ENCODE measurements at places on chromosomes 3 and 15.

GRCh38 chr15:61649046-61649445 lies 411.2 kb downstream of the VPS13C start:
- DNase-seq = no peak

- no peak for DNase-seq
These were observed 58.0 kb upstream of the FOXB1 start for GRCh38 chr15:59946084-59946483.

DNA sequence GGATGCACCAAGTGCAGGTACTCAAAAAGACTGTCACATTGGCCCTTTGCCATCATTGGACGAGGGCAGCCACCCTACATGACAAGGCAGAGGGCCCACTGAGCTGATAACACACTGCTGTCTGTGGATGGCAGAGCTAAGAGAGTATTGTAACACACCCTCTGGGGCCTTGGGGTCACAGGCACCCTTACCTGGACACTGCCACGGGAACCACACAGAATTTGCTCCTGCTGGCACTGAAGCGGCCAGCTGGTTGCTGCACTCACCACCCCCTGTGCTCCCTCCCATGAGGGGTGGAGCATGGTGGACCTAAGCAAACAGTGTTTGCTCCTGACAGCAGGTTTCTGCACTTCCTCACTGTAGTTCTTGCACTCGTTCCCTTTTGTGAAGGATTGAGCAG lies 208.2 kb upstream of the SGO1 start:
- no peak for DNase-seq

GRCh38 chr3:126343649-126344035 lies 13.6 kb downstream of the KLF15 start:
- no peak for DNase-seq

DNA sequence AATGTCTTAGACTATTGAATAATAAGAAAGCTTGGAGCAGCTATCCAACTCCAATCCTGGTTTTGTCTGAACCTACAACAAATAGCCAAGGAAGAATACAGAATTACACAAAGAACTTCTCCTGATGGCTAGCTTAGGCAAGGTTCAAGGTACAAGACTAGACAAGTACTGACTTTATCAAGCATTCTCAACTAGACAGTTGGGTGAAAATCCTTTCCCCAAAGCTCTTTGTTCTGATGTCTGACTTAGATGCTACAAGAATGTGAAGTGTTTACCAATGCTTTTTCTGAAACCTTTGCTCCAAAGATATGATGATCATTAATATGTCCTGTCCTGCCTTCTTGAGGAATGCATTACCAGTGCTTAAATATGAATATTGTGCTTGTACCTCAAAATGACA lies 113.8 kb downstream of the ANXA2 start:
- no peak for DNase-seq

DNA sequence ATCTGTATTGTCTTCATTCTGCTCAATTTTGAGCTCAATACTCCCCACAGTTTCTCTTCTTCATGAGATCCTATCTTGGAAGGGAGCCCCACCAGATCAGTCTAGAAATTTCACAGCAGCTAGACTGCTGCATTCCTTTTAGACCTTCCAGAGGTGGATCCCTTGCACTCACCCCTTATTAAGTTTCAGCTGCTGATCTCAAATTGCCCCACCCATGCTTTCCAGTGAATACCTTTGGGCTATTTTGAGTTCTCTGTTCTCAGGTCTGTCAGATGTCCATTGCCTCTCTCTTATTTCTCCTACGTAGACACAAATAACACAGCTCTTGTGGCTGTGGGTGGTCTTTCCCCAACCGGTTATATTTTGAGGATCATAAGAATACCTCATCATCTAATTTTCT lies 60.8 kb downstream of the GPR156 start:
- no peak for DNase-seq

GRCh38 chr15:69570454-69570853 lies 117.8 kb downstream of the RPLP1 start:
- DNase-seq = no peak

- no peak for DNase-seq
These were observed 197.2 kb downstream of the KCNAB1 start for GRCh38 chr3:156317462-156318074.

DNA sequence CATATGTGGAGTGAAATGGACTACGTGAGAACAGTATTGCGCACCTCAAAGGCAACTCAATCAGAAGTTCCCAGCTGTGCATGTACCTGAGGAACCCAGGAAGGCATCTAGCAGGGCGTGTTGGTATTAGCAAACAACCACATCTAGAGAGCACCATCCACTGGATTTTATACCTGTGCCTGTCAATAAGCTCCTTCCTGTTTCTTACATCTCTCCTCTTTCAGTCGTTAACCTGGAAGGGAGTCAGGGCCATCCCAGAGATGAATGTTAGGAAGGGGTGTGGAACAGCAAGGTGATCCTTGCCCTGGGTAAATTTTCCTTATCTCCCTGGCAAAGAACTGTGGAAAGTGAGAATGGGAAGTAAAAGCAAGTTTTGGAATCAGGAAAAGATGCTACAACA lies 29.6 kb upstream of the CHMP2B start:
- no peak for DNase-seq

DNA sequence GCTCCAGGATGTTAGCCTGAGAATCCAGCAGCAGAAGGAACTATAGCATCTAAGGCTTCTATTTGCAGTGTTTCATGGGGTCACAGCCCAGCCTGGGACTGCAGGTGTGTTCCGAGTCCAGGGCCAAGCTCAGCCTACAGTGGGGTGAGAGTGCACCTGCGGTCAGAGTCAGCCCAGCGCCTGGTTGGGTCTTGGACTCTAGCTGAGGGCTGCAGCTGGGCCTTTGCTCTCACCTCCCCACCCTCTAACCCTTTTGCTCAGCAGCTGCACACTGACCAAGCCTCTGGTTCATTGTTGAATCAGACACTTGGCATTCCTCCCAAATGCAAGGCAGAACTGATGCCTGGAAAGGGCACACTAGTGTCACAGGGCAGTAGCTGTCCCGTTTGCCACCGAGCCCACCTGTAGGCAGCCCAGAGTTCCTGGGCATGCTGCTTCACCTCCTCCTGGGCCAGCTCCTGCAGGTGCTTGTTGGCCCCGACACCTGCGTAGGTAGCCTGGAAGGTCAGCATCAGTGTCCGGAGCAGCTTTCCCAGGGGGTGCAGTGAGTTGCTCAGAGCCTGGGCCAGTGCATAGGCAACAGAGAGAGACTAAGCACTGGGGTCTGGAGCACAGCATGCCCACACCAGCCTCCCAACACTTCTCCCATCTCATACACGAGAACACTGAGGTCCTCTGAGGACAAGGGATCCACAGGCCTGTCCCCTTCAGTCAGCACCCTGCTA lies 17.5 kb downstream of the ALS2CL start:
- DNase-seq = no peak

DNA sequence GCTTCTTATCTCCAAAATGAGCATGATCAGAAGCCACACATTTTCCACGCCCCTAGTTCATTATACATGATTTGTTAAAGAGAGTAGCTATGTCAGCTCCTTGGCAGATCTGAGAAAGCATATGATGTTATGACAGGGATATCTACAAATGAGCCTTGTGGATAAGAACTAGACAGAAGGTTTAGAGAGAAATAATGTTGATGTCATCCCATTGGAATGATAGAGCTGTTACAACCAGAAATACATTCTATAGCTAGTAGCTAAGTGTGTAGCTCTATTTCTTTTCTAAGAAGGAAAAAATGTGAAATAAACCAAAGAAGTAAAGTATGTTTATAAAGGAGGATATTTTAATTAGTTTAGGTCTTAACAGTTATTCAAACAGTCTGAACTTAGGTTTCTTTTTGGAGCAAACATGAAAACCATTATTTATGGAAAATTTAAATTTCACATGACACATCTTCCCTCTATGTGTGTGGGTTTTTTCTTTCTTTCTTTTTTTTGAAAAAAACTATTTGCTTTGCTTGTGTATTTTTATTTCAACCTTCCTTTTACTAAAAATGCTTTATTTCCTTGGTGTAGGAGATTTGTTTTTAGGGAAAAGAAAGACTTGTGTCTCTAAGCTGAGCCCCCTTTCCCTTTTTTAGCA lies 167.7 kb downstream of the GHSR start:
- no peak for DNase-seq

GRCh38 chr15:90750186-90750585 lies 33.0 kb downstream of the BLM start:
- no peak for DNase-seq

DNA sequence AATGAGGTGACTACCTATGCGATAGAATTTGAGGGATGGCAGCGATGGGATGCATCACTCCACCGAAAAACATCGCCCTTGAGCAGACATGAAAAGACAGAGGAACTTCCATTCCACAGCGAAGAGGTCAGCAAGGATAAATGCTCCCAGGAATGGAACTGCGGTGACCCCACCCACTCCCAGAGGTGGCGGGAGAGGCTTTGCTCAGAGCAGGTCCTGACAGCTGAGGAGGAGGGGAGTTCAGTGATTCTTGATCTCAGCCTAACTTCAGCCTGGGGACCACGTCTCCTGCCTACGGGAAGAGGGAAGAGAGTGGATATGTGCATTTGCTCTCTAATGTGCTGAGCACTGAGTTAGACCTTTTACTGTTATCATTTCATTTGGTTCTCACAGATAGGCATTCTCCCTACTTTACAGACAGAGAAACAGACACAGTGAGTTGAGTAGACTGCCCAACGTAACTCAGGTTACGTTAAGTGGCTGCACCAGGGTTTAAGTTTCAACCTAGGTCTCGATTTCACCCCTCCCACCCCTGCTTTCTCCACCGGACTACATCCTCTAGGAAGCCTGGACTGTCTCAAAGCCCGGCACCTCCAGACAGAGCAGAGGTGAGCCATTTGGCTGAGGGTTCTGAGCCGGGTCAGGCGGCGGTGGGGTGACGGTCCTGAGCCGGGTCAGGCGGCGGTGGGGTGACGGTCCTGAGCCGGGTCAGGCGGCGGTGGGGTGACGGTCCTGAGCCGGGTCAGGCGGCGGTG lies 170.0 kb downstream of the RAB11A start:
- no peak for DNase-seq

DNA sequence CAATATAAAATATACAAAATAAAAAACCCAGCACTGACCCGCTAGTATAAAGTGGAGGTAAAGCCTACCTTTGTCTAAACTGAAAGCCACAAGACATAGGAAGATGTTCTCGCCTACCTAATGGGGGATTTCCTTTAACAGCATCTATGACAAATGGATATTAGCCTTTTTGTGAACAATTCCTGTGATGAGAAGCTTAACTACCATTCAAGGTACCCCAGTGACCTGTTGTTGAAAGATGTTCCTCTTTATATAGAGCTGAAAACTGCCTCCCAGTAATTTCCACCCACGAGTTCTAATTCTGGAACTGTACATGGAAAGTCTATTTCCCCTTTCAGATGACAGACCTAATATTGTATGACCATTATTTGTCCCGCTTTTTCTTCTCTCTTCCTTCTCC lies 109.8 kb upstream of the RASGRP1 start:
- no peak for DNase-seq

DNA sequence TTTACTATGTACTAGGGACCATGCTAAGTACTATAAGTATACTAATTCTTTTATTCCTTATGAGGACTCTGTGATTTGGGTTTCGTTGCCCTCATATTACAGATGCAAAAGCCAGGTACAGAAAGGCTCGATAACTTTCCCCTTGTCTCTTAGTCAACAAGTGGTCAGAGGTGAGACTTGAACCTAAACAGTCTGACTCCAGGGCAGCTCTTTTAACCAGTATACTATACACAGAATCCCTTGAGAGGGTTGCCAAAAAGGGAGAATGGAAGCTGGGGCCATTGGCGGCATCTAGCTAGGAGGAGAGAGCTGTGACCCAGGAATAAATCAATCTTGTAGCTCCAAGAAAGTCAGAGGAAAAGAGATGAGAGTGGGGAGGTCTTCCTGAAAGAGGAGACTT lies 92.4 kb downstream of the TOP2B start:
- no peak for DNase-seq

DNA sequence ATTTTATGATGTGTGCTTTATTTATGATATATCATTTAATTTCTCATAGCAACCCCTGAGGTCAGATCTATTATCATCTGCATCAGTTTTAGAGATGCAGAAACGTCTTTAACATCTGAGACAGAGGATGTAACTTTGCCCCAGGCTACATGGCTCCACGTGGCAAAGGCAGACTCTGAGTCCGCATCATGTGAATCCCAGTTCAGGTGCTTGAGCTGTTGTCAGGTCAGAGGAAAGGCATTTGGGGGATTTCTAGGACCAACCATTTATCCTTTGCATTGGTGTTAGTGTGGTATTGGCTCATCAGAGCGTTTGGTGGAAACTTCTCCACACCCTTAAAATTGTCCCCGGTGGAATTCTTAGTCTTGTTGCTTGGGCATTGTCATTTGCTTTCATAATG lies 10.8 kb downstream of the CACNA2D3 start:
- no peak for DNase-seq

GRCh38 chr3:192801985-192802384 lies 74.6 kb upstream of the FGF12 start:
- DNase-seq = no peak

GRCh38 chr3:197874653-197875052 lies 75.3 kb upstream of the RPL35A start:
- no peak for DNase-seq

- no peak for DNase-seq
These were observed 60.4 kb downstream of the UQCC5 start for GRCh38 chr3:52596658-52597265.

GRCh38 chr3:58021962-58022361 lies 13.7 kb downstream of the FLNB start:
- no peak for DNase-seq

- DNase-seq = no peak
These were observed 563.6 kb upstream of the NAALADL2 start for GRCh38 chr3:174295306-174296092.

- no peak for DNase-seq
These were observed 17.5 kb downstream of the AKAP13 start for GRCh38 chr15:85397926-85398325.

DNA sequence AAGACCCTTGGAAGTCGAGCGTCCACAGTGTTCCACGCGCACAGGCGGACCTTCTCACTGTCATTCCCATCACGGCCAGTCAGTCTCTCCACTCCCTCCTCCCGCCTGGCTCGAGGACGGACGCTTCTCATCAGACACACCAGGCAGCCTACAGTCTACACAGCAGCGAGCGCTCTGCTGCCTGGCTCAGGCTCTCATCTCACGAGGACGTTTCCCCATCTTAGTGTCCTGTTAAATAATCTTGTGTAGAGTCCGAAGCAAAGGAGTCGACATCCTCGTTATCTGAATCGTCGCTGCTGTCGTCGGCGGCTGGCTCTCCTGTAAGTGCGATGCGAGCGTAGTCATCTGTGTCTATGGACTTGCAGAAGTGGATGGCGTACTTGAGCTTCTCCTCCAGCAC lies 12.4 kb upstream of the OCA2 start:
- no peak for DNase-seq

Data from stimulated activated CD4-positive, alpha-beta T cell treated with anti-CD3 and anti-CD28 coated beads, Interleukin-12 subunit alpha, Interleukin-12 subunit beta, amount 100 ng/mL, for 24 hours (primary cell).